ENCODE measurements at places on chromosomes 2 and 18.

DNA sequence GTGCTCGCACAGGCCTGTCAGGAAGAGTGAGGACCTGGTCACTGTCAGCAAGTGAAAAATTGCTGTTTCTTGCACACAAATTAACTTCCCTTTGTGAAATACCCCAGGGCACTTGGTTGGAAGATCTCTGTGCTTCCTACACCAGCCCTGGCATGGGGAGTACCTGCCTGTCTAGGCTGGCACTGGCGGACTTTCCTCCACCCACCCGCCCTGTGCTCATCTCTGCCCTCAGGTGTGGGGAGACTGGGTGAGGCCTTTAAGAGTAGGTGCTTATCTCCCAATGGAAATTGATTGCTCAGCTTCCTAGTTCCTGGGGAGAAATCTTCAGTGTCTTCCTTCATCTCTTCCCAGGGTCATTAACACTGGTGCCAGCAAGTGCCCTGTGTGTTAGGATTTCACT is 42.1 kb downstream of the IMPA2 start:
- DNase-seq: no peak

- DNase-seq: no peak
Observed at GRCh38 chr2:181613241-181613640, 43.7 kb downstream of the CERKL start.

DNA sequence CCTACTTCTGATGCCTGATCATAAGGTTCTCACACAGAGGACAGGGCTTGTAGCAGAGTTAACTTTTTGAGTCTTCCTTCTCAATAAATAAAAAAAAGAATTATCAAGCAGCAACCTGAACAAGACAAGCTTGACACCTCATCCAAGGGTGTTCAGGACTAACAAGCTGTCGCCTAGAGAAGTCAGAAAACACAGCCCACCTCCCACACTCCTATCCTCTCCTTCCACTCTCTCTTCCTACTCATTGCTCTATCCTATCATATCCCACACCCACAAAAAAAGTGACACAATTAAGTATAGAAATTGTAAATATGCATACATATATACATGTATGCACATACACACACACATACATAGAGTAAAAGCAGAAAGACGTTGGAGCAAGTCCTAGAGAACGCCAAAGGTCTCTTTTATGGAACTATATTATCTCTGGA is 5.4 kb downstream of the NBAS start:
- DNase-seq: no peak

DNA sequence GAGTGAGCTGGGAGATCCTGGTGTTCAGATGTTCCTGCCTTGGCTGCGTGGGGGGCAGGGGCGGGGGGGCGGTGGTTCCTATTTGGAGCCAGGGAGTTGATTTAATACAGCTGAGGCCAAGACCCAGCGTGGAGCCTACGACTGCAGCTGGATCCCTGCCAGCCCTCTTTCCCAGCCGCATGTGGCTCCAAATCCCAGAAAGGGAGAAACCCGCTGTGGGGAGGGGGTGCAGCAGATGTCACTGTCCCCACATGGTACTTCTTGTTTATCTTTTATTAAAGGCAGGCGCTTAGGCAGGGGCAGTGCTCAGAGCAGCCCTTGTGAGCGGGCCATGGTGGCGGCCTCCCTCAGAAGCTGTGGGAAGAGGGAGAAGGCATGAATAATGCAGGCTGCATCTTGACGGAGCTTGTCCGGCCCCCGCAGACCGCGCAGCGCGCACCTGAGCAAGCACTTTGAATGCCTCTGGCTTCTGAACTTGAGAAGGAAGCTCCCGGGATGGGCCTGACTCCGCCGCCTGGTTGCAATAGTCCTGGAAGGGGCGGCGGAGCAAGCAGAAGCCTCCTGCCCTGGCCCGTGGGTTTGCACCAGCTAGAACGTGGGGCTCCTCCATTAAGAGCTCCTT is 112.1 kb downstream of the GLI2 start:
- no peak for DNase-seq

DNA sequence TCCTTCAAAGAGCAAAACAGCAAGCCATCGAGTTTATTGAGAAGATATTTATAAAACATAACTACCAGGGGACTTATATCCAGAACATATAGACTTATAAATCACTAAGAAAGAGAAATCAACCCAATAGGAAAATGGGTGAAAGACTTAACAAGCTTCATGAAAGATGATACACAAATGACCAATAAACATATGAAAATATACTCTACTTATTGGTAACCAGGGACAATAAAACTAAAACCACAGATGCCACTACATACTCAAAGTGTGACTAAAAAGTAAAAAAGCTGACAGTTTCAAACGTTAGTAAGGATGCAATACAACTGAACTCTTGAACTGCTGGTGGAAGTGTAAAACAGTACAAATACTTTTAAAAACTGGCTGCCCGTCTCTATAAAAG is 154.3 kb downstream of the TMEM163 start:
- no peak for DNase-seq

GRCh38 chr2:144439993-144440392 is 79.9 kb downstream of the ZEB2 start:
- no peak for DNase-seq

DNA sequence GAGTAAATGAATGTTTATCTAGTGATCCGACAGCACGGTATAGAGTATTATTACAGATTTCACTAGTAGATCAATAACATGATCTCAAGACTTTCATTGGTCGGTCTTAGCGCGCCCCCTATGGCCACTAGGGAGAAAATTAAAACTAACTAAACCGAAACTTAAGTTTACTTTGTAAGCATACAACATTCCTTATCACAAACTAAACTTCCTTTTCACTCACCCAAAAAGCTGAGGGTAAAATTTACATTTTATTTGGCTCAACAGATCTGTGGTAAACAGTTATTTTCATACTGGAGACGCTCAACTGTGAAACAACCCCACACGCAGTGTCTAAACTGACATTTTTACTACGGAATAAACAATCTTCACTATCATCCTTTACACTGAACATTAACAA is 215.6 kb upstream of the MAP2 start:
- no peak for DNase-seq

- no peak for DNase-seq
Observed at GRCh38 chr2:48954935-48955334, 199.4 kb downstream of the FSHR start.

All from immature natural killer cell (primary cell).